Activated CD4-positive, CD25-positive, alpha-beta regulatory T cell (primary cell): ENCODE measurements at places on chromosomes 3 and 15.

GRCh38 chr3:143295201-143296080 is 175.9 kb downstream of the CHST2 start:
- DNase-seq, result no peak

GRCh38 chr15:27989427-27989826 is 109.7 kb downstream of the OCA2 start:
- no peak for DNase-seq

GRCh38 chr15:44081026-44082013 is 113.8 kb downstream of the FRMD5 start:
- DNase-seq, result no peak

DNA sequence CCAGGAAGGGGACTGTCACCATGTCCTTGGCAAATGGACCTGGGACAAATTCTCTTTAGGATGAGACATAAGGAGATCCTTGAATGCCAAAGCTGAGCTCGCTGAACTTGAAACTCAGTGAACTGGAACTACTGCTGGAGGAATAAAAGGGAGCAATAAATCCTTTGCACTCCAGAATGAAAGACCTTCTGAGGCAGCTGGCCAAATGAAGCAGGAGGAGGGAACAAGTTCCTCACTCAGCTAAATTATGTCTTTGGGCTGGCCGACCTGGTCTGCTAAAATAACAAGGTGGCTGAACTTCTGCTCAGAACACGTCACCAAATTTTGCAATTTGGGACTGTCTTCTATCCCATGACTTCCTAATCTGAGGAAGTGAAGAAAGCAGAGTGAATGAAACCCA is 314.7 kb downstream of the LPP start:
- no peak for DNase-seq

- no peak for DNase-seq
Observed at GRCh38 chr3:123656274-123656673, 71.4 kb upstream of the HACD2 start.

DNA sequence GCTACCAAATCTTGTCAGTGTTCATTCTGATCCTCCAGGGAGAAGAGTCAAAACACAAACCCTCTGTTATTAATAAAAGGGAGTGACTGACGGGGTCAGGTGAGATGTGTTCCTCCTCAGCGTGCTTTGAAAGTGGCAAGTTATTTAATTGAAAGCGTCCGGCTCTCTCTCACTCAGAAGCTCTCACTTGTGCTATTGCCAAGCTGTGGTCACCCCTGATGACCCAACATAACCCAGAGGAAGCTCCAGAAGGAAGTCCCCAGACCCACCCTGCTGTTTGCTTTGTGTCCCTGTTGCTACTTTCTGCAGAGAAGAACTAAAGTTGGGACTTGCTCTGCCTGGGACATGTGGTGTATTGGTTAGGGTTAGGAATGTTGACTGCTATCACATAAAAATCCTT is 235.6 kb downstream of the EDEM1 start:
- DNase-seq, result no peak

GRCh38 chr3:39432342-39432741 is 25.8 kb downstream of the RPSA start:
- no peak for DNase-seq

DNA sequence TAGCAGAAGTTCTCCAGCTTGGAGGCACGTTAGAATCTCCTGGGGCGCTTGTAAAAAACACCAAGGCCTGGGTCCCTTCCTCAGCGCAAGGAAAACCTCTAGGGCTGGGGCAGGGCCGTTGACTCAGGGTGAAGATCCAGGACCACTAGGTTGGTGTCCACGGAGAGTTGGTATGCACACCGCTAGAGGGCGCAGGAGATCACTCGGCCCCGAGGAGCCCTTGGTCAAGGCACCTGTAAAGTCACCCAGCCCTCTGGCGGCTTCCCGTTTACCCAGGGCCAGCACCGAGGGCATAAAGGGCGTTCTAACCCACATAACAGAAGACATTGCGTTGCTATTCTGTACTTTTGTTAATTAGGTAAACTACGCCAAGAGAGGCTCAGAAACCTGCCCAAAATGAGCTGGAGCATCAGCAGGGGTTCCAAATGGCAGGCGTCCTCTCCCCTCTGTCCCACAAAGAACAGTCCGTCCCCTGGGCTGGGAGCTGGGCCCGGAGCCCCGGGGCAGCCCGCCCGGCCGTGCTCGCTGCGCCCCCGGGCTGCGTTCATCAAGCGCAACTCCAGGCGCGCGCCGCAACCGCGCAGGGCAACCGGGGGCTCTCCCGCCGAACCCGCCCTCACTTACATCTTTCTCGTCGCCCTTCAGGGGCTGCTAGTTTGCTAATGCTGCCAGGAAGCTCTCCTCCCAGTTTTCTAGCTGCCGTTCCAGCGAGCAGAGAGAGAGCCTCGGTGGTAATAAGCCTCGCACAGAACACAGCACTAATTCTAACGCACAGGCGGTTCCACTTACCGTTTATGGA is 332.1 kb downstream of the ARRDC4 start:
- no peak for DNase-seq

DNA sequence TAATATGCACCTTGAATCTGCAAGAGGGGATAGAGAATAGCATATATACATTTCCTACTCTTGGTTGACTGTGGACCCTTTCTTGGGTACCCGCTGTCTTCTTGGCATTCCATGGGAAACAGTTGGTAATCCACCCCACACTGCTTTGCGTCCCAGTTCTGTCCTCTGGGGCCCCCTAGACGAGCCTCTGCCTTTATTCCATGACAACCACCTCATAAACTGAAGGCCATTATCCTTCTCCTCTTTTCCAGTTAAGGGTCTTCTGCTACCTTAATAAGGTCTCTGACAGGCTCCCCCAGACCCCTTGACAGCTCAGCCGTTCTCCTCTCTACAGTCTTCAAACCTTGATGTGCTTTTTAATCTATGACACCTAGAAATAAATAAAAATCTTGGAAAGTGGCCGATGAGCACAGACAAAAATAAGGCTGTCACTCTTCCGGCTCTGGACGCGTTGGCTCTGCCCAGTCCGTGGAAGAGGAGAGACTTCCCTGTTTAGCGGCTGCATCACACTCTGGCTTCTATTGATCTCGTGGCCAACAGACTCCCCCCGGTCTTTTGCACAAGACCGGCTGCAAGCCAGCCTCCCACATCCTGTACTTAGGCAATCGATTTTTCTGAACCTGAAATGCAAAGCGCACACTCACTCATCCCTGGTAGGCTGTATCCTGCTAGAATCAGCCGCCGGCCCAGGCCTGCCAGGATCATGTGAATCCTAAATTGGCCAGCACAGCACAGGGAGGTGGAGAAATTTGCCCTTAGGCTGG is 251.0 kb upstream of the TLE3 start:
- no peak for DNase-seq

GRCh38 chr3:126050626-126051025 is 33.3 kb downstream of the SLC41A3 start:
- no peak for DNase-seq

GRCh38 chr3:74267588-74268184 is 346.8 kb downstream of the CNTN3 start:
- no peak for DNase-seq

- no peak for DNase-seq
Observed at GRCh38 chr3:189941679-189942078, 179.0 kb downstream of the P3H2 start.

- no peak for DNase-seq
Observed at GRCh38 chr3:24184528-24185176, 239.6 kb downstream of the NR1D2 start.

DNA sequence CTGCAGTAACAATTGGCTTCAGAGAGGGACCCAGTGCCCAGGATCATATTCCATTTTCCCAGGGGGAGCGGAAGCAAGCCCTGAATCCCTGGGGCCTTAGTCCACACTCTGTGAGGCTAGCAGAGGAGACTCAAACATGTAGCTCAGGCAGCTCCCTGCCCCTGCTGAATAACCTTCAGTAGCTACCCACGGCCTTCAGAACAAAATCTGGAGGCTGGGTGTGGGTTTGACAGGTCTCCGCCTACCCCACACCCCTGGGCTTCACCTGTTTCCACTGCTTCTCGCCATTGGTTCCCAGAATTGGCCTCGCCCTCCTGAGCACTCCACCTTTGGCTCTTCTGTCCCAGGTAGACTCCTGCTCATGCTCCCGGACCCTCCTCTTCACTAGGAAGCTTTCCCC is 93.6 kb upstream of the ATP2B2 start:
- DNase-seq, result no peak

GRCh38 chr3:141064255-141064926 is 13.2 kb downstream of the SPSB4 start:
- DNase-seq, result no peak

GRCh38 chr15:93428150-93428549 is 339.1 kb upstream of the RGMA start:
- no peak for DNase-seq
